SJSA1 (cell line): ENCODE measurements at places on chromosomes 4 and X. TPM values are rescaled to one million over a fixed set of nuclear protein-coding genes. Genes with fewer than 3 reads are reported as not detected.

GRCh38 chr4:179698321-179698720 lies 2256.1 kb upstream of the AGA start:
- no peaks in the 10 kb centered on the region for H3K36me3 ChIP-seq
- H3K4me1 ChIP-seq, result no peaks in the 10 kb centered on the region
- H3K27ac ChIP-seq, result no peak overlapping the region
- DNase-seq, result no peak

- H3K27ac ChIP-seq, result no peak overlapping the region
- no peak for DNase-seq
- no peak overlapping the region for H3K4me3 ChIP-seq
These were observed 64.8 kb downstream of the NELFA start for GRCh38 chr4:1943928-1944327.

The HEPH gene
- total RNA-seq, result 5.8 and 9.6 TPM in 2 replicates

The WDFY3 gene
- total RNA-seq, result 41.6 and 49.7 TPM in 2 replicates

The CNGA1 gene
- 0.91 TPM in 1 of 2 replicates, not detected in the other for total RNA-seq

The VSIG1 gene
- total RNA-seq, result 0.22 and 0.37 TPM in 2 replicates

- H3K27ac ChIP-seq, result peak overlapping the region; percentile 89
- no peak overlapping the region for H3K4me3 ChIP-seq
- H3K4me1 ChIP-seq, result peaks cover 60% of the 10 kb centered on the region
- H3K27me3 ChIP-seq, result no peaks in the 10 kb centered on the region
- peaks cover 5% of the 10 kb centered on the region for H3K36me3 ChIP-seq
These were observed 10.2 kb upstream of the TMEM156 start for GRCh38 chr4:39042366-39042765.

- H3K4me3 ChIP-seq, result no peak overlapping the region
- no peaks in the 10 kb centered on the region for H3K4me1 ChIP-seq
- no peaks in the 10 kb centered on the region for H3K36me3 ChIP-seq
These were observed 57.8 kb upstream of the NKX1-1 start for GRCh38 chr4:1463927-1464540.

- no peak overlapping the region for H3K4me3 ChIP-seq
- H3K4me1 ChIP-seq, result no peaks in the 10 kb centered on the region
- no peaks in the 10 kb centered on the region for H3K36me3 ChIP-seq
These were observed 10.0 kb downstream of the SULT1E1 start for GRCh38 chr4:69849969-69850368.

GRCh38 chr4:182885022-182885737 lies 32.0 kb downstream of the DCTD start:
- no peaks in the 10 kb centered on the region for H3K4me1 ChIP-seq
- H3K27me3 ChIP-seq, result no peaks in the 10 kb centered on the region
- H3K27ac ChIP-seq, result no peak overlapping the region
- no peak for DNase-seq
- H3K4me3 ChIP-seq, result no peak overlapping the region
- peaks cover 55% of the 10 kb centered on the region for H3K36me3 ChIP-seq

The ASMT gene
- total RNA-seq, result not detected in 2 replicates

DNA sequence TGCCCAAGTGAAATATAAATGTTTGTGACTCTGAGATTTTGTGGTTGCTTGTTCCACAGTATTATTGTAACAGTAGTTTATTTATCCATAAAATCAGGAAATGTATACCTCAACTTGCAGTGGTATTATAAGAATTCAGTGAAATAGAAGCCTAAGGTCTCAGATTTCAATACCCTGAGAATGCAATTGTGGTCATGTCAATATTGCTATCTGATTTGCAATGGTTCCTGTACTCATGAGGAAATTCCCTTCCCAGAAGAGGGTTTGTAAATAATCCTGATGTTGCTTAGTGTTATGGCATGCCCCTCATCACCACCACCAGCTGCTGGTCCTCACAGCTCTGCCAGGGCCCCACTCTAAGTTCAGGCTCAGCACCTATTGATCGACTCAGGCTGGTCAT lies 67.8 kb downstream of the SLC34A2 start:
- no peaks in the 10 kb centered on the region for H3K4me1 ChIP-seq
- H3K36me3 ChIP-seq, result no peaks in the 10 kb centered on the region
- H3K4me3 ChIP-seq, result no peak overlapping the region
- no peaks in the 10 kb centered on the region for H3K27me3 ChIP-seq
- H3K27ac ChIP-seq, result no peak overlapping the region
- no peak for DNase-seq

DNA sequence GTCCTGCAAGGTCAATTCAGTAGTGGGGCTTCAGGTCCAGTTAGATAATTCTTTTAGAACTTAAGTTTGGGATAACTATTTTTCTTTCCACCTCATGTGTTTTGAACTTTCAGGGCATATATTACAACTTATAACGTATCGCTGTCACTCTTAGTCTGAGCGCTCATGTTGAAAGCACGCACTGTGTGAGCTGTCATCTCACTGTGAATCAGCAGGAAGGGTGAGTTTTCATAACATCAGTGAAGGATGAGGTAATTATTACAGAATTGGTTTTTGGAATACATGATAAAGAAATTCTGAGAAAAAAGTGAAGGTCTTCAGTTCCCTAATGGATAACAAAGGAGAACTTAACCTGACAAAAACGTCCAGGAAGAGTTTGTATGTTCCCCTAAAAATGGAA lies 45.1 kb upstream of the SLC4A4 start:
- DNase-seq, result no peak
- H3K4me1 ChIP-seq, result no peaks in the 10 kb centered on the region
- no peaks in the 10 kb centered on the region for H3K36me3 ChIP-seq

The EVC2 gene
- total RNA-seq, result 0.94 and 2.7 TPM in 2 replicates

The ZNF185 gene
- total RNA-seq, result 9.8 and 10.1 TPM in 2 replicates

DNA sequence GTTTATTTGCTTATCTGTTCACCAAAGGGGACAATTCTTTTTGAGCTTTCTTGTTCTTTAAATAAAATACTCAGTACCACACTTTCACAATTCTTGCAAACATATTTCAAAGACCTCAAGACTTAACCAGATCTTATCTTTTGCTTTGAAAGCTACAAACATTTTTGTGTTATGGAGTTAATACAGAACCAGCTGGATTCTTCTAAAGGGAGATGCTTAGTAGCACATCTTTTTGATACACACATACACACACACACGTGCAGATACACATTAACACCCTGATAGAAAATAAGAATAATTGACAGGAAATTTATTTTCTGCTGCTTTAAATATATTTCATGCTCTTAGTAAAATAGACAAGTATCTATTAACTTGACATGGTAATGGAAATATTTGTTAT lies 379.1 kb downstream of the SH2D1A start:
- no peak overlapping the region for H3K4me3 ChIP-seq
- no peak overlapping the region for H3K27ac ChIP-seq
- H3K4me1 ChIP-seq, result no peaks in the 10 kb centered on the region

The TLR8 gene
- not detected in 2 replicates for total RNA-seq

DNA sequence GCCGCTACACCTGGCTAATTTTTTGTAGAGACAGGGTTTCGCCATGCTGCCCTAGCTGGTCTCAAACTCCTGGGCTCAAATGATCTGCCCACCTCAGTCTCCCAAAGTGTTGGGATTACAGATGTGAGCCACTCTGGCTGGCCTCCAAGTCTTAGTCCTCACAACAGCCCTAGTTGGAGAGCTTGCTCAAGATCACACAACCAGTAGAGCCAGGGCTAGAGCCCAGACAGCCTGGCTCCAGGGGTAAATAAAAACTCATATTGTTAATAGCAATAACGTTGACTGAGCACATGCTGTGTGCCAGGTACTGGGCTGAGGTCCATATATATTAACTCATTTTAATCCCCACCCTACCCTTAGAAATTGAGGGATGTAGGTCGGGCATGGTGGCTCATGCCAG lies 7.3 kb upstream of the JAKMIP1 start:
- no peak for DNase-seq
- no peak overlapping the region for H3K4me3 ChIP-seq
- H3K27me3 ChIP-seq, result no peaks in the 10 kb centered on the region
- no peak overlapping the region for H3K27ac ChIP-seq
- no peaks in the 10 kb centered on the region for H3K4me1 ChIP-seq

- no peak overlapping the region for H3K4me3 ChIP-seq
- no peaks in the 10 kb centered on the region for H3K27me3 ChIP-seq
- no peaks in the 10 kb centered on the region for H3K36me3 ChIP-seq
- H3K4me1 ChIP-seq, result no peaks in the 10 kb centered on the region
- DNase-seq, result no peak
- H3K27ac ChIP-seq, result no peak overlapping the region
These were observed 65.1 kb downstream of the CASK start for GRCh38 chrX:41858161-41858775.

- H3K4me1 ChIP-seq, result no peaks in the 10 kb centered on the region; the same call in 1 of the 2 replicates
- H3K27ac ChIP-seq, result no peak overlapping the region
- DNase-seq, result no peak
- H3K4me3 ChIP-seq, result no peak overlapping the region
These were observed 71.3 kb upstream of the FBXW7 start for GRCh38 chr4:152607178-152607577.
